ENCODE measurements at places on chromosomes 1 and 21. TPM values are rescaled to one million over a fixed set of nuclear protein-coding genes. Genes with fewer than 3 reads are reported as not detected.
A peak's percentile ranks its signal among the peaks of the same experiment; 100 is the strongest.

DNA sequence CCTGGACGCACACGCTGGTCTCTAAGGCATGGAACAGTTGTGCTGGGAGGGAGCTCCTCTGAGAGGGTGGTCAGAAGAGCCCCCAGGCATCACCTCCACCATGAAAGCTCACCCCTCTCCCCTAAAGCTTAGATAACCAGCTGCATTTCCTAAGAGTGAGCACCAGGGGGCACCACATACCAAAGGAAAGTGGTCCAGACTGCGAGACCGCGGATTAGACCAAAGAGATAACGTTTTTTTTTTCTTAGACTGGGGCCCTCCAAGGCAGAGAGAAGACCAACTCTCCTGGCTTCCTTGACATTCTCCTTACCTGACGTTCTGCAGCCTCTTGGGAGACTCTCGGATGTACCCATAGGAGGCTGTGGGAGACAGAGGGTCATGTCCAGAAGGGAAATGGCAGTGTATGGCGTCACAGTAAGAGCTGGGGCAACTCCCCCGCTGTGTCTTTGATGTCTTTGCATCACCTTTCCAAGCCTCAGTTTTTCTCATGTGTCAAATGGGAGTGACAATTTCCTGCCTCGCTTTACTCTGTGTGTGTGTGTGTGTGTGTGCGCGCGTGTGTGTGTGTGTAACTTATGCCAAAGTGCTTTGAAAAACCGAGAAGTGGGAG lies 12.3 kb upstream of the IFNLR1 start:
- H3K4me1 ChIP-seq, result no peaks in the 10 kb centered on the region
- H3K27me3 ChIP-seq, result no peaks in the 10 kb centered on the region
- H3K36me3 ChIP-seq, result no peaks in the 10 kb centered on the region
- no peak overlapping the region for H3K4me3 ChIP-seq
- peak; percentile 75 for DNase-seq

DNA sequence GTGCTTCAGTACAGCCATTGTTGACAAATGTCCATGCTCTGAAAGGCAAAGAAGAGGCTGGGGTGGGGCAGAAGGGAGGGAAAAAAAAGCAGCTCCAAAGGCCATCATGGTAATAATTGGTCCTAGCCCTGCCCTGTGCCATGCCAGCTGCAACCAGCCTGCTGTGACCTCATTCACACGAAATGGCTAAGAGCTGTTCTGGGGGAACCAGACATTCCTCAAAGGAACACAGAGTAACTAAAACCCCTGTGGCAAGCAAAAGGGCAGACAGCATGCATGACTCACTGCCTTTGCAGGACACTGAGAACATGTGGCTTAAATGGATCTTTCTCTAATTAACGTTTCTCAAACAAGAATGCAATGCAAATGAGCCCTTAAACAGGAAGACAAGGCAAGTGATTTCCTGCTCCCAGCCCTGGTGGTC lies 42.3 kb downstream of the STYXL2 start:
- peaks cover 9% of the 10 kb centered on the region for H3K4me1 ChIP-seq
- peak; percentile 36 for DNase-seq
- no peaks in the 10 kb centered on the region for H3K36me3 ChIP-seq
- no peaks in the 10 kb centered on the region for H3K27me3 ChIP-seq
- no peak overlapping the region for H3K4me3 ChIP-seq
- peak overlapping the region; percentile 44 for H3K27ac ChIP-seq

- no peaks in the 10 kb centered on the region for H3K27me3 ChIP-seq
- DNase-seq, result no peak
- no peak overlapping the region for H3K4me3 ChIP-seq
Measured at GRCh38 chr21:38800924-38801744, 4.6 kb upstream of the ETS2 start.

DNA sequence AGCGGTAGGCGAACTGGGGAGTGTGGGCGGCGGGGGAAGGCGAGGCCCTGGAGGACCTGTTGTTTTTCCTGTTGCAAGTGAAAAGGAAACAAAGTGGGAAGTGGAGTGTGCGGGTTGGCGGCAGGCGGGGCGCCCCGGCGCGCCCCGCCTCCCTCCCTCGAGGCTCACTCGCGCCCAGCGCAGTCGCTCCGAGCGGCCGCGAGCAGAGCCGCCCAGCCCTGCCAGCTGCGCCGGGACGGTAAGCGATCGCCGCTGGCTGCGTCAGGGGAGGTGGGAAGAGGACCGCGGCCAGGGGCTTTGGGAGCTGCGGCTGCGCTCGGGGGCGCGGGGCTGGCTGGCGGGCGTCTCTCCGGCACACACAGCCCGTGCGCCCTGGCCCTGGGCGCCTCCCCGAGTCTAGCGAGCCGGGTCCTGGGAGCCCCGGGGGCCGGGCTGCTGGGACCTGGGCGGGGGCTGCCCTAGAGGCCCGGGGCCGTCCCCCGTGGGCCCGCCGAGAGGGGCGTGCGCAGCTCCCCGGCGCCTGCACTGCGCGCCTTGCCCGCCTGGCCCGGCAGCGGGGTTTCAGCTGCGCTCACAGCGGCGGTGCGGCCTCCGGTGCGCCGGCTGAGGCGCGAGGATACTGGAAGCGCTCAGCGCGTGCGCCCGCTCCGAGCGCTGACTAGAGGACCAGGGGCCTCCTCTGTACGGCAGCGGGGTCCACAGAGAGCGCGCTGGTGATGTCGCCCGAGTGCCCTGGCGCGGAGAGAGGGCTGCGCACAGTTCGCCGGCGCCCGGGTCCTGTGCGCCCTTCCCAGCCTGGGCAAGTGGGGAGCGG lies at the start of gene PIK3CD:
TSS of gene PIK3CD (plus strand) at position 167 of the 814 bp plus-strand sequence. CDS start 58,725 bp downstream, outside the sequence.
- H3K36me3 ChIP-seq, result no peaks in the 10 kb centered on the region
- DNase-seq, result peak; percentile 52

- H3K36me3 ChIP-seq, result no peaks in the 10 kb centered on the region
- no peak overlapping the region for H3K4me3 ChIP-seq
- peaks cover 51% of the 10 kb centered on the region for H3K4me1 ChIP-seq
- peak overlapping the region; percentile 92 for H3K27ac ChIP-seq
Measured at GRCh38 chr1:19468397-19468956, 16.9 kb downstream of the CAPZB start.

DNA sequence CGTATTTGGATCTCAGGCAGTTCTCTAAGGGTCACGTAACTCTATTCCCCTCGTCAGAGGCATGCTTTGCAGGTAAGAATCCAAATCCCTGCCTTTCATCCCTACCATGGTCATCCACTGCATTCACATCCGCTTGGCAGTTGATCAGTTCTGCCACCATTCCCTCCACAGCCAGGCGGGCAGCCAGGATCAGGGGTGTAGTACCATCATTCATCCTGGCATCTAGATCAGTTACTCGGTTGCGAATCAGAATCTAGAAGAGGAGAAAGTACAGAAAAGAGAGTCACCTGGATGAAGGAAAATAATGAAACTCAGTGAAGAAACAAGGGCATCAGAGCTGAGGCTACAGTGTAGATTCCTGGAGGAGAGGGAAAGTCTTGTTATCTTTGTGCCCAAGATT lies 22.0 kb upstream of the ADAM30 start:
- peaks cover 15% of the 10 kb centered on the region for H3K36me3 ChIP-seq
- H3K27ac ChIP-seq, result no peak overlapping the region
- H3K4me1 ChIP-seq, result no peaks in the 10 kb centered on the region
- no peak overlapping the region for H3K4me3 ChIP-seq

- no peak overlapping the region for H3K27ac ChIP-seq
- H3K4me1 ChIP-seq, result peaks cover 41% of the 10 kb centered on the region
- H3K4me3 ChIP-seq, result no peak overlapping the region
Measured at GRCh38 chr1:183810121-183810520, 5.2 kb downstream of the RGL1 start.

The VWA5B1 gene
- 0.24 TPM for total RNA-seq

- no peaks in the 10 kb centered on the region for H3K4me1 ChIP-seq
- H3K27ac ChIP-seq, result no peak overlapping the region
- no peak for DNase-seq
- no peaks in the 10 kb centered on the region for H3K36me3 ChIP-seq
- H3K27me3 ChIP-seq, result no peaks in the 10 kb centered on the region
Measured at GRCh38 chr1:106717591-106717990, 338.9 kb upstream of the PRMT6 start.

- H3K4me3 ChIP-seq, result no peak overlapping the region
- H3K36me3 ChIP-seq, result no peaks in the 10 kb centered on the region
- no peak for DNase-seq
Measured at GRCh38 chr1:1440262-1441001, 4.9 kb downstream of the VWA1 start.

The TCHH gene
- not detected for total RNA-seq

DNA sequence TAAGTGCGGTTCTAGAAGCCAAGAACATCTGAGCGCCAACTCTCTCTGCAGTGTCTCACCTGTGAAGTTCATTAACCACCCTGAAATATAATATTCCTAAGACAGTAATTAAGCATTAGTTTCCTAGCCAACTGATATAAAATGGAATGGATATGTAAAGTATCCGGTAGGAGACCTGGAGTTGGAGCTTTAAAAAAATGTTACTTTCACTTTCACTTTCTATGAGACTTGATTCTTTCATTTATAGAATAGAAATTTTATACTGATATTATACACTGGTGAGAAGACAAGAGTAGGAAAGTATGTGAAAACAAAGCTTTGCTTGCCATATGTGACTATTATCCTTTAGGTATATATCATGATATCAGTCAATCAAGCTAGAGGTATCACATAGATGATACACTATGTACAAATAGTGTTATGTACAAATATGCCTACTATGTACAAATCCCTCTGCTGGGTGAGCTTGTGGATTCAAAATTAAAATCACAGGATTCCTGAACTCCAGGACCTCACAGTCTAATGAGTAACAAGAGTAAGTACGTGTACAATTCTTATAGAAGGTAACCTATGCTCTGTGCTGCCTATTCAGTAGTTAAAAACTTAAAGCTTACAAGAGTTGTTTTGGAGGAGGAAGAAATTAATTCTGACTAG lies 934.2 kb downstream of the TTLL7 start:
- H3K4me3 ChIP-seq, result no peak overlapping the region
- no peaks in the 10 kb centered on the region for H3K36me3 ChIP-seq
- no peak overlapping the region for H3K27ac ChIP-seq
- no peak for DNase-seq

The AMPD1 gene
- total RNA-seq, result not detected

- no peak for DNase-seq
- no peak overlapping the region for H3K4me3 ChIP-seq
- no peaks in the 10 kb centered on the region for H3K27me3 ChIP-seq
- H3K4me1 ChIP-seq, result peaks cover 6% of the 10 kb centered on the region
Measured at GRCh38 chr1:77513839-77514763, 168.4 kb downstream of the ZZZ3 start.

Measured in hepatocyte (in vitro differentiated cells).